ENCODE measurements at places on chromosomes 13 and 19.

- DNase-seq, result peak; percentile 77
Observed at GRCh38 chr19:52922841-52923777, at the start of gene ZNF888. Gene ZNF888, minus strand, starts transcription at chr19:52923428. Its CDS starts 5,555 bp downstream, at chr19:52917873.

GRCh38 chr19:17671906-17672305 lies 16.2 kb downstream of the UNC13A start:
- peak; percentile 22 for DNase-seq

DNA sequence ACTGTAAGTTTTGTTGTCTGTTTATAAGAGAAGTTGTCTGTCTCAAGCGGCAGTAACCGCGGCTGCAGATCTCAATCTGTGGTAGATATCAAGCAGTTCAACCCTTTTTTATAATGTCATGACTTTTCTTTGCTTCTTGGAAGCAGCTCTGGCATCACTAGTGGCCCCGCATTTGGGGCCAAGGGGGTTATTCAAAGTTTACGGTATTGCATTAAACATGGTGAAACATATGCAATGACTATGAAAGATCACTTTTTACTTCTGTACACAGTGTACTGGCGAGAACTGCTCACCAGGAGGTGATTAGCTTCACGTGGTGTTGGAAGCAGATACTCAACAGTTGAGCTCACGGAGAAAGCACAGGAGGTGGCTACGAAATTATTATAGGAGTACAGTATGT lies 4.6 kb upstream of the FFAR3 start:
- DNase-seq, result no peak

- DNase-seq, result no peak
Observed at GRCh38 chr13:43830497-43830881, 43.7 kb upstream of the ENOX1 start.

DNA sequence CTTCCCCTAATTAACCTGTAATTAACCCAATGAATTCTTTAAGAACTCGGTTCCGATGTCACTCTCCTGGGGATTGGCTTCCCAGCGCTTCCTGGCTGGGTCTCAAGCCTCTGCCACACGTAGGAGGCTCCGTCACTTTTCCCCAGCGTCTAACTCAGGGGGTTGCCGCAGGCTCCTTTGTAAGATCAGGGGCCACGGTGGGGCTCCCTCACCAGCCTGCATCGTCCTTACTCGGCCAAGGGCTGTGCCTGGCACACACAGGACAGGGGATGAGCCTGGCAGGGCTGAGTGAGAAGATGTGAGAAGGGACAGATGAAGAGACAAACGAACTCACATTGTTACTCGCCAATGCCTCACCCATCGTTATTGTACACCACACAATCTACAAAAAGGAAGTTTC lies 20.9 kb upstream of the ATP11A start:
- DNase-seq, result no peak

- DNase-seq, result no peak
Observed at GRCh38 chr19:38173291-38174041, 50.6 kb downstream of the DPF1 start.

- no peak for DNase-seq
Observed at GRCh38 chr13:42056146-42056545, 7.7 kb downstream of the DGKH start.

Measured in stimulated activated CD4-positive, alpha-beta T cell treated with anti-CD3 and anti-CD28 coated beads, Interleukin-4, amount 100 ng/mL, for 24 hours (primary cell).